WTC11 (cell line): ENCODE measurements at places on chromosomes 16 and 17. TPM values are rescaled to one million over a fixed set of nuclear protein-coding genes. Genes with fewer than 3 reads are reported as not detected.

GRCh38 chr16:76943921-76944320, 247.1 kb upstream of the MON1B start:
- H3K4me3 ChIP-seq = no peak overlapping the region
- H3K4me1 ChIP-seq = no peaks in the 10 kb centered on the region
- H3K36me3 ChIP-seq = peaks cover 29% of the 10 kb centered on the region
- 0 out of 2 replicates have a peak, but pooled peaks cover 3% of the 10 kb centered on the region for H3K27me3 ChIP-seq

- H3K4me3 ChIP-seq = no peak overlapping the region
- peaks cover 2% of the 10 kb centered on the region; the same call in 1 of the 2 replicates for H3K4me1 ChIP-seq
- no peaks in the 10 kb centered on the region for H3K36me3 ChIP-seq
- H3K27me3 ChIP-seq = no peaks in the 10 kb centered on the region
Measured at GRCh38 chr17:42623732-42624596, 14.5 kb downstream of the TUBG1 start.

- H3K27ac ChIP-seq = no peak overlapping the region
- H3K4me1 ChIP-seq = peaks cover 3% of the 10 kb centered on the region
- no peak for DNase-seq
- 0 out of 2 replicates have a peak, but pooled peaks cover 4% of the 10 kb centered on the region for H3K27me3 ChIP-seq
- H3K36me3 ChIP-seq = peaks cover 24% of the 10 kb centered on the region
Measured at GRCh38 chr17:13484020-13484419, 117.7 kb downstream of the HS3ST3A1 start.

DNA sequence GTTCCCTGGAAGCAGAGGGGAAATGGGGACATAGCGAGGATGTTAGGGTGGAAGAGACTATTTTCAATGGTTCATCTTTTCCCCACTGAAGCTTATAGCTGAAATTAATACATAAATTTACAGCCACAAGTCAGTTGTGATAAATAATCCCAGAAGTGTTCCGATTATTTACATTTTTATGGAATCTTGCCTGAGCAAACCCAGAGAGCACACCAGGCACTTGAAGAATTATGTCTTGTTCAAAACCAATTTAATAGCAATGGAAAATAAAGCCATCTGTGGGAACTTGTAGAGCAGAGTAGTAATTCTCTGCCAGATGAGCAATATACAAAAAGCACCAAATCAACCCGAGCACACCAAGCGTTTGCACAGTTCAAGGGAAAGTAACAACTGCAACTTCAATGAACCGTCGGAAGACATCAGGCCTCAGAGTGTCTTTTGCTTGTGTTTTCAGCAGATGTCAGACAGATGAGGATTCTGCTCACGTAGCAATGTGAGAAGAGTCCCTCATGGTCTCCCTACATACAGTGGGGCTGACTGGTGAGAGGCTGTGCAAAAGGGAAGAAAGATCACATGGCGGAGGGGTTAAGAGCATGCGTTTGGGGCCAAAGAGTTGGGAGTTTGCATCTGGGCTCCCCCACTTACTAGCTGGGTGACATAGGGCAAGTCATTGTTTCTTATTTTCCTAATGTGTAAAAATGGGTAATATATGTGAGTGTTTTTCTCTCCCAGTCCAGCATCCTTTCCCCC, 148.7 kb upstream of the HS3ST2 start:
- no peak overlapping the region for H3K4me3 ChIP-seq
- H3K27me3 ChIP-seq = no peaks in the 10 kb centered on the region
- no peaks in the 10 kb centered on the region for H3K36me3 ChIP-seq
- no peak for DNase-seq

Gene SDR42E2
- 0.09 to 0.18 TPM (median 0.13 TPM) in 3 replicates for total RNA-seq
